NCI-H1436 treated with DMSO at 0.1 percent for 48 hours (cell line): ENCODE measurements at places on chromosomes 1 and 21.

GRCh38 chr21:43712268-43712942, 6.5 kb upstream of the PDXK start:
- no peak for DNase-seq

- no peak for DNase-seq
Observed at GRCh38 chr1:160779626-160780397, 16.2 kb upstream of the LY9 start.

DNA sequence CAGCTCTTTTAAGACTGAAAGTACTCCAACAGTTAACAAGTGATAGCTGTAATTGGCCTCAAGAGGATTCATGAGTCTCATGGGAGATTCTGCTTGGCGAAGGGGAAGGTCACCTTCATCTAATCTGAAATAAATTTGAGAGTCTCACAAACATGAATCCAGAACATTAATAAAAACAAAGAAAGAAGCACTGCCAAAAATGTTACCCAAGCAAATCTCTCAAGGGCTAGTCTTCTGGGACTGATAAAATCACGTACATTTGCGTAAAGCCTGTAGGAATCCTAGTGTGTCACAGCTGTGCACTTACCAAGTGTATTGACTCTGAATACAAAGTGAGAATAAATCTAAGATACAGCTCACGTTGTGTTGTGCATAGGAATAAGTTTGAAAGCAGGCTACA, 21.2 kb upstream of the NUF2 start:
- no peak for DNase-seq

DNA sequence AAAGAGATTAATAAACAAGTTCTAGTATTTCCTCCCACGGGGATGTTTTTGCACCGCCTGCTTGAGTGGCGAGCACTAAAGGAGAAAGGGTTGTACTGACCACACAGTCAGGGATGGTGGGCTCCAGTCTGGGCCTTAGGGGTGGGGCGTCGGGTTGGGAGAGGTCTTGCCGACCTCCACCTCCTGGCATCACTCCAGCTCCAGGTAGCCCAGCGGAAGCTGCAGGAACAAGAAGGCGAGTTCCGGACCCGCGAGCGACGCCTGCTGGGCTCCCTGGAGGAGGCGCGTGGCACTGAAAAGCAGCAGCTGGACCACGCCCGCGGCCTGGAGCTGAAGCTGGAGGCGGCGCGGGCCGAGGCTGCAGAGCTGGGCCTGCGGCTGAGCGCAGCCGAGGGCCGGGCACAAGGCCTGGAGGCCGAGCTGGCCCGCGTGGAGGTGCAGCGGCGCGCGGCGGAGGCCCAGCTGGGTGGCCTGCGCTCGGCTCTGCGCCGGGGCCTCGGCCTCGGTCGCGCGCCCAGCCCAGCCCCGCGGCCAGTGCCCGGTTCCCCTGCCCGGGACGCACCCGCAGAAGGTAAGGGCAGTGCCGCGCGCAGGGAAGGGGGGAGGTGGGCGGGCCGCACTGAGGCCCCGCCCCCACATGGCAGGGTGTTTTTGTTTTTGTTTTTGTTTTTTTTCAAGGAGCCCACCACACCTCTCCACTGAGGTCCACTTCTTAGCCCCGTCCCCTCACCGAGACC, 19.7 kb downstream of the MFAP2 start:
- DNase-seq = no peak

GRCh38 chr21:42818328-42818749, 61.0 kb downstream of the WDR4 start:
- no peak for DNase-seq

DNA sequence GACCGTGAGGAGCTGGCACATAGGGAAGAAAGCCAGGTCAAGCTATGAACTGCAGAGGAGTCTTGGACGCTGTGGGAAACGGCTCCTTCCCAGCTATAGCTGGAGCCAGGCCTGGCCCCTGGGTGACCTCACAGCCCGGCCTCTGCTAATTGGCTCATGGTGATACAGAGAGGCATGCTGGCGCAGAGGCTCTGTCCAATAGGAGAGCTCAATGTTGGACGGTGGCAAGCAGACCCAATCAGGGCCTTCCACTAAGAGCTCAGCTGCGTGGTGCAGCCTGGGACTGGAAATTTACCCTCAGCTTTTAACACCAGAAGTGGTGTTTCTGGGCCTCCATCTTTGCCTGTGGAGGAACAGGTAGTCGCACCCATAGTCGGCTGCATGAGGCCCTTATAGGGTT, 64.4 kb upstream of the GRHL3 start:
- DNase-seq = no peak

GRCh38 chr21:28604946-28605537, 387.6 kb downstream of the LTN1 start:
- DNase-seq = no peak

DNA sequence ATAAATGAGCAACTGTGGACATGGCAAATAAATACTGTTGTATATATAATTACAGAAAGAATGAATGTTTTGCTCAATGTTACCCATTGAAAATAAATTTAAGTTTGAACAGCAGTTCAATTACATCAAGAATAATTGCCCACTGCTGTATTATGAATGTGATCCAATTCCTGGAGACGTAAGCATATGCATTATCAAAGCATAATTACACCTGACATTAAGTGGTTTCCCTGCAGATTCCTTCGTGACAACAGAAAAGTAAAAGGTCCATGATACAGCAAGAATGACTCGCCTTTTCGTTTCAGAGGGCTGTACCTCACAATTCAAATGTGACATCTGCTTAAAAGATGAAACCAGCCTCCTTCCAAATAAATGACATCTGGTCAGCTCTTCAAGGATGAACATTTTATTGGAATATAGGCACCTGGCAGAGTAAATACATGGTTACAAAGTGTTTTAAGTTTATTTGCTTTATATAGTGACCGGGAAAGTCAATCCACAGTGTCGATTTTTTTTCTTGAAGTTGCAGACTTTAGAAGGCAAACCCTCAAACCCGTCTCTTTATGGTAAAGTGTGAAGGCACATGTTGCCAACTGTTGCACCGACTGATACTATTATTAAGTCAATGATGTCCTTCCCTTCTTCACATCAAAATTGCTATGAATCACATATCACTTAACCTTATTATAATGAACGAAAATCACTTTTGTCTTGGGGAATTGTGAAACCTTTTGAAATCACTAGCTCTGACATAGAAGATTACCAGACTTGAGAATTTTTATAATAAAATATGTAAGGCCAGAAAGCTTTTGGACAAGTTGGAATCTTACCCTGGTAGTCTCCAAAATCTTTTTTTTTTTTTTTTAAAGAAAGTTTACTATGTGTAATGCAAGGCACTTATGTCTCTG, 36.2 kb upstream of the EDEM3 start:
- no peak for DNase-seq

- no peak for DNase-seq
Observed at GRCh38 chr1:203291201-203292096, 13.9 kb upstream of the BTG2 start.

GRCh38 chr1:203158960-203159665, 16.5 kb downstream of the MYBPH start:
- no peak for DNase-seq

- DNase-seq = no peak
Observed at GRCh38 chr1:47487850-47488450, 50.1 kb downstream of the FOXD2 start.

GRCh38 chr1:2045468-2046173, 4.6 kb upstream of the PRKCZ start:
- DNase-seq = no peak
